ENCODE measurements at places on chromosomes 2 and 18.

GRCh38 chr2:230998882-230999281, 3.0 kb downstream of the SPATA3 start:
- no peak for DNase-seq

GRCh38 chr2:97935719-97936161, 60.0 kb downstream of the TMEM131 start:
- no peak for DNase-seq

- DNase-seq, result no peak
Observed at GRCh38 chr18:25422230-25422629, 70.3 kb upstream of the ZNF521 start.

GRCh38 chr2:8922431-8922830, 81.1 kb downstream of the MBOAT2 start:
- no peak for DNase-seq

DNA sequence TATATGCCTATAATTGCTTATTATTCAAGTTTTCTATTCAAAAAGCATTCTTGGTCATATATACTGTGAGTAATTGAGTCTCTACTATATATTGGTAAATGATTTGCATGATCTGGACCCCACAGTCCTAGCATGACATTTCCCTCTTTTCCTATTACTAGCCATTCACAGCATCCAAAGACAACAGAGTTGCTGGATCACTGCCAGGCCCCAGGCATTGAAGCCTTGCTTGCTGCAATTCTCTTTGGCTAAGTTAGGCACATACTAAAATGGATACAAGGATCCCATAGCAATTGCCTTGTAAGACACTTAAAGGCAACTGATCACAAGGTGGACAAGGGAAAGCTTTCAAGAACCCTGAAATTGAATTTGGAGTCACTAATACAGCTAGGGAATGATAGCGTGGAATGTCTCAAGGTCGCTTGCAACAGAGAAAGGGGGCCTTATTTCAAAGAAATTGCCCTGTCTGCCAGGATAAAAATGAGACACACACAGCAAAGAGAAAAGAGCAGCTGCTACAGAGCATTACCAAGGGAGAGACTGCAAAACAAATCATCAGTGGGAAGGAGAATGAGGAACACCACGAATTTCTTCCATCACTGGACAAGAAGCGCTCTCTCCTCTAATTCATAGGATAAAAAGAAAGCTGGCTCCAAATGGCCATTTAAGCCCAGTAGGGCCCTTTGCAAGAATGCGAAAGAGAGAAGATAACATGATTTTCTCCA, 77.1 kb upstream of the EPHA4 start:
- DNase-seq, result no peak

DNA sequence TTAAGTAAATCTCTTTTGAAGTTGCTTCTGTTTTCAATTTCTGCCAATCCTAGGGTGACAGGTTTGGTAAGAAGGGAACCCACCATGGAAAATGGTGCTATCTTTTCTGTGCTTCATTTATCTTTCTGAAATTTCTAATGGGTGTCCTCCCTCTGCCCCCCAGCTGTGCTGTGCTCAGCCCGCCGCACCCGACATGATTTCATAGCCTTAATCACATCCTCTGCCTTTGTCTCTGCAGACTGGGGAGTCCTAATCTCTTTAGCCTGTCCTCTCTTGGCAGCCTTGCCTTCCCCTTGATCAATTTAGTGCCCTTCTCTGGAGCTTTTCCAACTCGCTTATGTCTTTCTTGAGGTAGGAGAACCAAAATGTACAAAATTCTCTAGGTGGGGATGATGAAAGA, 49.3 kb downstream of the DNMT3A start:
- no peak for DNase-seq

DNA sequence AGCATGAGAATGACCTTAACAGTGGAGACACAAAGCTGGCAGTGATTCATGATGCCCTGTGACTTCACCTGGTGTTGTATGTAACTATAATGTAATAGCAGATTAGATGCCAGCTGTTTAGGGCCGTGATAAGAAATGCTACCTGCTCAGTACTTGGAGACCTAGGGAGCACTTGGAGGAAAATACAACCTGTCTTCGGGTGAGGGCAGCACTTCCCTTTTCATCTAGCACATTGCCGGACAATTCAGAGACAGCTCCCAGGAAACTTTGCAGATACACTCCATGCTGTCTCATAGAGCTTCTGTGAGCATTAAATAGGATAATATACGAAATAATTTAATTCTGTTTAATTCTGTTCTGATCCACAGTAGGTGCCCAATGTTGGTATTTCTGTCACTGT, 668.5 kb downstream of the TSN start:
- no peak for DNase-seq

DNA sequence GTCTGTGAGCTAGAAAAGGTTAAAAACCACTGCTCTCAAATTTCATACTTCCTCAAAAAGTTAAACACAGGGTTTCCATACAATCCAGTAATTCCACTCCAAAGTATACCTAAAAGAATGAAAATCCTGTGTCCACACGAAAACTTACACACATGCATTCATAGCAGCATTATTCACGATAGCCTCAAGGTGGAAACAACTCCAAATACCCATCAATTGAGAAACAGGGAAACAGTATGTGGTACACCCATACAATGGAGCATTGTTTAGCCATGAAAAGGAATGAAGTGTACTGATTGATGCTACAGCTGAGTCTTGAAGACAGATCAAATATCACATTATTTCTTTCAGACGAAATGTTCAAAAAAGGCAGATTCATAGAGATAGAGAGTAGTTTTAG, 36.7 kb downstream of the UXS1 start:
- DNase-seq, result no peak

- DNase-seq, result no peak
Observed at GRCh38 chr2:117199511-117199910, 615.0 kb upstream of the DDX18 start.

- no peak for DNase-seq
Observed at GRCh38 chr18:40208958-40209357, 1746.1 kb upstream of the PIK3C3 start.

- DNase-seq, result no peak
Observed at GRCh38 chr18:34837769-34838272, 127.7 kb downstream of the DTNA start.

DNA sequence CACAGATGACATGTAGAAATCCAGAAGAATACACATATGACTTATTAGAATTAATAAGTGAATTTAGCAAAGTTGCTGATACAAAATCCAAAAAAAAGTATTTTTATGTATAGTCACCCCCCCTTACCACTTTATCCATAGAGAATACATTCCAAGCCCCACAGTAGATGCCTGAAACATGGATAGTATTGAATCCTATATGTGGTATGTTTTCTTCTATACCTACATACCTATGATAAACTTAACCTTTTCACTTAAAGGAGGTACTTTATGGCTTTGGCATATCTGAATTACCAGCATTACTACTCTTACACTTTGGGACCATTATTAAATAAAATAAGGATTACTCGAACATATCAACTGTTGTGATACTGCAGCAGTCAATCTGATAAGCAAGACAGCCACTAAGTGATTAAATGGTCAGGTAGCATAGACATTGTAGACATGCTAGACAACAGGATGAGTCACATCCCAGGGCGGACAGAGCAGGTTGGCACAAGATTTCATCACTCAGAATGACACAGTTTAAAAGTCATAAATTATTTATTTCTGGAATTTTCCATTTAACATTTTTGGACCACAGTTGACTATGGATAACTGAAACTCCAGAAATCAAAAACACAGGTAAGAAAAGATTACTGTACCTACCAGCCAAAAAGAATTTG, 208.2 kb upstream of the CHAC2 start:
- DNase-seq, result no peak

DNA sequence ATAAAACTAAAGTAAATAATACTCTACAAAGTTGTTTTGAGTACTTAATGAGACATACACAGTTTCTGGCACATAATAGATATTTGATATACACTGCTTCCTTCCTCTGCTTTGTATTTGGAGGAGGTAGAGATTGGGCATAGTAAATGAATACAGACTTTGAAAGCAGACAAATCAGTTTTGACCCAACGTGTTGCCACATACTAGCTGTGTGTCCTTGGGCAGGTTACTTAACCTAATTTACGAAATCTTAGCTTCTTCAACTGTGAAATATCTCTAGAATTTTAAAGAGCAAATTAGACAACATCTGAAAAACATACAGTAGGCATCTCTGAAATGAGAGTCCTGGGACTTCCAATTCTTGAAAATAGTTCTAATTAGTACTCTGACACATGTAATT, 425.4 kb downstream of the TGIF1 start:
- no peak for DNase-seq

DNA sequence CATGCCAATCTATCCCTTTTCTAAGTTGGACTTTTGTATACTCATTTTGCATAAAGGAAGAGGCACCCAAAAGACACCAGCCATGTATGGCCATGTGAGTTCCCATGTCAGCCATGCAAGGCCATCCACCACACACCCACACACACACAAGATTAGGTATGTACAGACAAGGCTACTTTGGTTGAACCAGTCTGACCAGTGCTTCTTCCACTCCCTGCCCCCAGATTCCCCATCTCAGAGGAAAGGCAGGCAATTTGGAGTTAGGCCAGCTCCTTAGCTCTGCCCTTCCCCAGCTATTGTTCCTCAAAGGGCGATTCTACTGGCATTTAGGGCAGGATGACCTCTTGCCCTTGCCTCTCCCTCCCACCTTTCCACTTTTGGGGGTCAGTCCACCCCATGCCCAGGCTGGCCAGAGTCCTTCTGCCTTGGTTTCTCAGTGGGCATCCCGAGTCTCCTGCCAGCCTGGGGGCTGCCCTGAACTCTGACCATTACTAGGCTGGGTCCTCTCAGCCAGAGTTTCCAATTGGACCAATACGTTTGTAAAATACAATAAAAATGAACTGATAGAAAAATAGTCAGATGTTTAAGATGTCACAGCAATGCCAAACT, 101.1 kb downstream of the ZBTB7C start:
- DNase-seq, result no peak

DNA sequence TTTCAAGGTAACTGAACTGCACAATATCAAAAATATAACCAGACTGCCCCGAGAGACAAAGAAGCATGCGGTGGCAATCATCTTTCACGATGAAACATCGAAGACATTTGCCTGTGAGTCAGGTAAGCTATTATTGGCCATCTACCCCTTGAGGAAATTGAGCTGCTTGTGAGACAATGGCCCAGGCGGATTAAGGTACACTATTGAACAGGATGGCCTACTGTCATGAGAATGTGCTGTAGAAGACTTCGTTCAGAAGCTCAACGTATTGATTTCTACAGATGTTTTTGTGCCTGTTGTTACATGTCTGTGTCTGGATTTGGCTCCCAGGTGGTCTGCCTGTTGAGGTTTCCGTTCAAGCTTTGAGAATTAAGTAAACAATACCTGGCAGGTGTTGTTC, 198.7 kb downstream of the DOK6 start:
- DNase-seq, result no peak

GRCh38 chr2:240655931-240656886, 26.5 kb downstream of the AQP12B start:
- no peak for DNase-seq

DNA sequence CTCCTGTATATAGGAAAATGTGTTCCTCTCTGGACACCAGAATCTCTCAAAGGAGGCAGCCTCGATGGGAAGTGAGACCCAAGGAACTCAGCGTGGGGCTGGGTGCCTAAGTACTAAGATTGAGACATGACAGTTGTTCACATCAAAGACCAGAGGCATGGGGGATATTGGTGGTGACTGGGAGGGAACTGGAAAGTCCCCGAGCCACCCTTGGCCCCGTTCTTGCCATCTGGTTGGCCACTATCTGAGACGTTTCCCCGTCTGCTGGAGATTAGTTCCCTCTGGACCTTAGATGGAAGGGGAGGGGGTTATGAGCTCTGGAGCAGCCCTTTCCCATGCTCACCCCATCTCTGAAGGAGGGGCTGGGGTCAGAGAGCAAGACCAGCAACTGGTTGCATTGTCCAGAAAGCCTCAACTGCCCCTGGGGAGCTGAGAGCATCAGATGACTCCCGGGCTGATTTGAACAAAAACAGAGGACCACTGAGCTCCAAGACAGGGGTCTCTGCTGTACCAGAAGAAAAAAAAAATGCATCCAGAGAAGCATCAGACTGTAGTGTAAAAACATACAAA, 11.8 kb downstream of the FBLN7 start:
- no peak for DNase-seq

DNA sequence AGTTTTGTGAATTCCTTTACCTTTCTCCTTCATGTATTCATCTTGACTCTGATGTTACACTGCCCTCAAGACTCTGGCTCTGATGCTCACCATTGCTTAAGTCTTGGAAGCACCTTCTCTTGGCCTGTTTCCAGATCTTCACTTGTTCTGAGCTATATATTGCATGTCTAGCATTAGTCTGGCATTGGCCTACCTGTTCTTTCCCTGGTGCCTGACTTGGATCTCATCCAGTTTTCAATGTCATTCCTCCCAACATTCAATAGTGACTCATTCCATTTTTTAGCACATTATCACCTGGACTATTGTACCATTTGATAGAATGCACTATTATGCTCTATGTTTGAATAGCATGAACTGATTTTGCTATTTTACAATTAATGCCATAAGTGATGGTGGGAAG, 127.3 kb upstream of the NYAP2 start:
- DNase-seq, result no peak

GRCh38 chr2:119157850-119158511, 570 bp downstream of the C1QL2 start:
- DNase-seq, result no peak

GRCh38 chr2:232362174-232362900, 16.2 kb upstream of the ALPP start:
- no peak for DNase-seq

- DNase-seq, result no peak
Observed at GRCh38 chr2:73004889-73005596, 66.5 kb downstream of the SFXN5 start.

- no peak for DNase-seq
Observed at GRCh38 chr2:224069172-224069571, 30.1 kb upstream of the SERPINE2 start.

- DNase-seq, result no peak
Observed at GRCh38 chr2:7007846-7008741, 90.9 kb downstream of the RNF144A start.

- DNase-seq, result no peak
Observed at GRCh38 chr18:33875029-33875565, 297.1 kb downstream of the ASXL3 start.

GRCh38 chr2:224850081-224850480, 133.9 kb upstream of the CCDC195 start:
- DNase-seq, result no peak

GRCh38 chr2:99729104-99730025, 239.5 kb upstream of the REV1 start:
- no peak for DNase-seq

- DNase-seq, result no peak
Observed at GRCh38 chr2:154264024-154264423, 392.3 kb downstream of the GALNT13 start.

All from stimulated activated CD8-positive, alpha-beta memory T cell treated with anti-CD3 and anti-CD28 coated beads, Interleukin-2, amount 100 ng/mL, for 1 hour (primary cell).